Activated CD8-positive, alpha-beta memory T cell treated with anti-CD3 and anti-CD28 coated beads, Interleukin-2, amount 10 ng/mL, durations not matched to agents 7 days and 5 days (primary cell): ENCODE measurements at places on chromosomes 12 and 14. TPM values are rescaled to one million over a fixed set of nuclear protein-coding genes. Genes with fewer than 3 reads are reported as not detected.

DNA sequence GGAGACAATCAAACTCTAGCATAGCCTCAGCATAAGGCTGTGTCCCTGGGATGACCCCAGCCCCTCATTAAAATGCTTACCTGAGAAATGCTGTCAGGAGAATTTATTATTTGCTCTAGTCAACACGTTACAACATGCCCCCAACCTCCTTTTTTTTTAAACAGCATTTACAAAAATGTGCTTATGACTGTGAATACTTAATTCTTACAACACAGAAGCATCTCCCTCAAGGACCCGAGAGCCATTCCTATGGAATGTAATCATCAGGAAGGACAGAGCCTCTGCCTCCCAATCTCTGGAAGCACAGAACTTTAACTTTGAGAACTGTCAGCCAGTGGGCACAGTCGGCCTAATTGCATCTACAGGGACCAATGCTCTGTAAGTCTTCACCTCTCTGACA lies 136.6 kb upstream of the OVCH1 start:
- no peak for DNase-seq

DNA sequence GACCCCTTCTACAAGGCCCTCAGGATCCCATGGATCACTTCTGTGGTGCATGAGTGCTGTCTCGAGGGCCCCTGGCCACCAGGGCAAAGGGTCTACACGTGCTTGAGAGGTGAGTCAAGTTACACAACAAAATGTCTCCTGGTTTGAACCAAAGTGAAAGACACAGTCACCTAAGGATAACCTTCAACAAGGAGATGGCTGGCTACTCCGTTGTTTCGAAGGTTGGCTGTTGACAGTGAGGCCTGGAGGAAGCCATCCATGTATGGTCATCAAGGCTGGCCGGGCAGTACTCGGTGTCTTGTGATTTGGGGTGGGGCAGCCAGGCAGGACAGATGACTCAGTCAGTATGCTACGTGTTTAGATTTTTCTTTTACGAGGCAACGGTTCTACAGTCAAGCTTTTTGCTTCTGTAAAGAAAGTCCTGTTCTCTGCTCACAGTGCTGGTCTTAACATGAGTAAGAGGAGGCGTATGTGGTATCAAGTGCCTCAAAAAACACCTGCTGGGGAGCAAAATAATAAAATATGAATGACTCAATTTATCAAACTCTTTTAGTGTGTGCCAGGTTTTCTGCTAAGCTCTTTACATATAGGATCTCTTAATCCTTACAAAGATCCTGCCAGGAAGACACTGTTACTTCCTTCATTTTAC lies 18.0 kb upstream of the NT5DC3 start:
- no peak for DNase-seq

GRCh38 chr12:55727643-55728185 lies 1.1 kb downstream of the CD63 start:
- no peak for DNase-seq

DNA sequence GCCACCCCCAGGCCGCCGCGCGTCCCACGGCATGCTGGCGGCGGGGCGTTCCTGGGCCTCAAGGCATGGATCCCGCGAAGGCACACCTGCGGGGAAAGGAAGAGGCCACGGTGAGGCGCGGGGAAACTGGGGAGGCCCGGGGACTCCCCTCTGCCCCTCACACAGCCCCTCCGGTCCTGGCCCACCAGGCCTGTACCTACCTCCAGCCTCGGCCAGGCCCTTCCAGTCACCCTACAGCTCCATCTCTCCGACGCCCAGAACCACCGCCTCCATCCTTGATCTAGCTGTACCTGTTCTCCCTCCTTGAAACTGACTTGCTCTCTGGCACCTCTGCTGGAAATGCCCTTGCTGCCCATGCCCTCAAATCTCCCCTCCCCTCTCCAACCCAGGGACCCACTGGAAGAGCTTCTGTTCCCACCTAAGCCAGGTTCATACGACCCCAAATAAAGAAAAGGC lies 1.7 kb downstream of the ANKRD9 start:
- no peak for DNase-seq

DNA sequence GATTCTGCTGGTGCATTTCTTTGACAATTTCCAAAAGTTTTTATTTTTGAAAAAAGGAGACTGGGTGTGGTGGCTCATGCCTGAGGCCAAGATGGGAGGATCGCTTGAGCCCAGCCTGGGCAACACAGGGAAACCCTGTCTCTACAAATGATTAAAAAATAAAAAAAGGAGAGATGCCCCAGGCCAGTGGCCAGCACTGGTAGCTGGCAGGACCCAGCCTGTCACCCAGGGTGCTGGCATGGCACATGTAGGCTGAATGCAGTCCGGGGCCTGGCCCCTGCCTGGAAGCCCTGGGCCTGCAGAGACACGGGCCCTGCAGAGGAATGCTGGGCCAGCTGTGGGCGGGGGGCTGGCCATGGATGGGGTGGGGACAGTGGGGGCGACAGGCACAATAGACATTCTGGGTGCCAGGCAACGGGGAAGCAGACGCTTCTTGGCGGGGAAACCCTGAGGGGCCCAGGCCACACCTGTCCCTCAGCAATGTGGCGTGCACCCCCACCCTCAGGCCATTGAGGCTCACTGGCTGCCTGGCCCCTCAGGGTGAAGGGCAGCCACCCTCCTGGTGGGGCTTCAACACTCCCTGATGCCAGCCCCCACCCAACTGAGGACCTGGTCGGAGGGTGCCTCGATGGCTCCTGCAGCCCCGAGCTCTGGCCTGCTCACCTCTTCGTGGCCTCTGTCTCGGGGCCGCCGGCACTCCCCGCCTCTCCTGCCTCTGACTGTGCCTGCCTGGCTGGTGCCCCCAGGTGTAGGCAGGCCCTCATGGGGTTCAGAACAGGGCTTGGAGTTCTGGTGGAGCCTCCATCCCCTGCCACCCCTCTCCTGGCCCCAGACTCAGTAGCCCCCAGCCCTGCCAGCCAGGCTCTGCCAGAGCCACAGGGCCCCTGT lies 12.1 kb downstream of the TRMT61A start:
- no peak for DNase-seq

GRCh38 chr12:130868412-130868811 lies 3.5 kb upstream of the RAN start:
- DNase-seq, result no peak

DNA sequence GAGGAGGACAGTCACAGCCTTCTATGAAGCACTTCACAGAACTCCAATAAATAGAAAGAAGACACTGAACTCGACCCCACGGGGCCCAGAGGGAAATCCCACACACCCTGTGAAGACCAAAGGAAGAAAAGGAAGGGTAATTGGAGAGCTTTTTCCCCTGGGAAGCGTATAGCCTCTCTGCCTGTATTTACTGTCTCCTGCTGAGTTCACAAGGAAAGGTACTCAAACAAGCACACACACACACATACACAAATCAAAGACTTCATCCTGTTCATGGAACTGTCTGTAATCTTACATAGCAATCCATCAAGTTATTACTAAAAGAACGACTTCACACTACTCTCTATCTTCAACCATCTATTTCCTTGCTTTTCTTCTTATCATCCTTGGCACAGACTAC lies 15.3 kb downstream of the FOXN3 start:
- no peak for DNase-seq

DNA sequence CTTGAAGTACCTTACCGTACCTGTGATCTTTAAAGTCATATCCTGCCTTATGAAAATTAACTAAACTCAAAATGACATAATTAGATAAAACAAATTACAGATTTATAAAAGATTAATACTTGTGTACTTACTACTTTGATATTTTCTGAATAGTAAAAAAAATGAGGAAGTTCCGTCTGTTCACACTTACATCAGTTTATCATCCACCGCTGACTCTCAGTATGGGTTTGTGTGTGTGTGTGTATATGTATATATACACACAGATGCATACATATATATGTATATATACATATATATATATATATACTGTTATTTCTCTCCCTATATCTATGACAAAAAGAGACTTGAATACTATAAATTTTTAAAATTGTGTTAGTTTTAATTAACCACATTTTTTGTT lies 65.0 kb upstream of the MON2 start:
- DNase-seq, result no peak

DNA sequence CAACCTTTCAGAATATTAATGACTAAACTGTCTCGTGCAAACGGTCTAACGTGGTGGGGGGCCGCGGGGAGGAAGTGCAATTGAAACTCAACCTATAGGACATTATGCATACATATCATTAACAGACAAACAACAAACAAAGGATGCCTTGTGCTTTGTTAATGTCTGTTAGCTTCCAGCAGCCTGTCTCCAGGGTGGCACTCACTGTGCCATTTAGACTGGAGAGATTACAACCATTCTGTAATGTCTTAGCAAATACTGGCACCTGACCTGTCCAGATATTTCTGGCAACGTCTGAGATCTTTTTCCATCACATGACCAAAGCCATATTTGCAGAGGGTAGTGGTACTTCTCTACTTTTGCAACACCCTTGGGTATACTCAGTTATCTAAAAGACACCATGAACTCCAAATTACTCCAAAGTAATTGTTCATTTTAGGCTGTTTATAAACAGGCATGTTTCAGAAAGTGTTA lies 11.6 kb downstream of the BHLHE41 start:
- DNase-seq, result no peak

DNA sequence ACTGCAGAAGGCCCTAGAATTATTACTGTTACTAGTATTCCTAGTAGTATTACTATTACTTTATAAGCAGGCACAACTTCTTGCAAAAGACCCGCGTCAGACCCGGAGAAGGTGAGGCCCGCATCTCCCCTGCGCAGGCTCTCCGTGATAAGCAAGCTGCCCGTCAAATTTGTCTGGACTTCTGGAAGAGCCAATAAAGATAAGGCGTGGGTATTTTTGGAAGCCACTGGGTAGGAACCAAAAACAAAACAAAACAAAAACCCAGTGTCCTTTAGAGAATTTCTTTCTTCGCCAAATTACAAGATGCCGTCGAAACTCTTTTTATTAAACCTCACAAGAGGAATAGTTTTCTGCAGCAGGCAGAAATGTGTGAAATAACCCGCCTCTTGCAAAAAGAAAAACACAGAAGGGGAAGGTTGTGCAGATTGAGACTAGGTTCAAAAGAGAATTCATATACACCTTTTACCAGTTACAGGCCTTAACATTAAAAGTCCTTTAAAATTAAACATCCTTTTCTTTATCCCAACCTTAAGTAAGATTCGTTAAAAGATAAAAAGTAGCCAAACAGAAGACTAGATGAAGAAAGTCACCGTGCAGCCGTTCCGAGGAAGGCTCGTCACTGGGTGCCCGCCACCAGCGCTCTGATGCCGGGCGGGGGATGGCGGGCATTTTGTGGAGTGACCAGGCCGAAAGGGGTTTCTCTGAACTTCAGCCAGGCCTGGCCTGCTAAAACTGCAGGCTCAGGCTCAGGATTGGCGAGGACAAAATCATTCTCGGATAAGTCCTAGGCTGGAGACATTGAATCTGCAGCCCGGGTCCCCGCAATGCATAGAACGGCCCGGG lies 1.6 kb downstream of the TBX5 start:
- no peak for DNase-seq

DNA sequence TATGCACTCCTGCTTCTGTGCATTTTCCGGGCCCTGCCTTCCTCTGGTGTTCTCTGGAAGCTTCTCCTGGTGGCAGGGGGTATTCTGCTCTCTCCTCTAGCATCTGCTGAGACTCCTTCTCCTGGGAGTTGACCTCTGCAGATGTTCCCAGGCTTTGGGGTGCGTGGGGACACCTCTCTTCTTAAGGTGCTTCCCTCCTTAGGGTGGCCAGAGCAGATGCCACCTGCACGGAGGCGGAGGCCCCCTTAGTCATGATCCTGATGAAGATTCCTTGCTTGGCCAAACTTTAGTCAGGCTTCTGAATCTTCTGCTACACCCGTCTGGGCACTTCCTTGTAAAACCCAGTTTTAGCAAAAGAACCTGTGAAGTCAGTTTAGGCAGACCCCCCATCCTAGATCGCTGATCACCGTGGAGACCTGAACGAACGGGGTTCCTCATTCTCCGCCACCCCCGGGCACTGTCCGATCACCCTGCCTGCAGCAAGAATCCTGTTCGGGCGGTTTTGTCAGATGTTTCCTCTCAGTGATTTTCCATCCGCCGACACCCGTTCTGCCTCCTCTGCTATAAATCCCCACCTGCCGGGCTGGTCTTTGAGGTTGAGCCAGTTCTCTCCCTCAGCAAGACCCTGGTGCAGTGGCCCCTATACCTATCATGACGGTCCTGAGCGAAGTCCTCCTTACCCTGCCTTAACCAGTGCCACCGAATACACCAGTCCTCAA lies 111.9 kb downstream of the CALM1 start:
- no peak for DNase-seq

DNA sequence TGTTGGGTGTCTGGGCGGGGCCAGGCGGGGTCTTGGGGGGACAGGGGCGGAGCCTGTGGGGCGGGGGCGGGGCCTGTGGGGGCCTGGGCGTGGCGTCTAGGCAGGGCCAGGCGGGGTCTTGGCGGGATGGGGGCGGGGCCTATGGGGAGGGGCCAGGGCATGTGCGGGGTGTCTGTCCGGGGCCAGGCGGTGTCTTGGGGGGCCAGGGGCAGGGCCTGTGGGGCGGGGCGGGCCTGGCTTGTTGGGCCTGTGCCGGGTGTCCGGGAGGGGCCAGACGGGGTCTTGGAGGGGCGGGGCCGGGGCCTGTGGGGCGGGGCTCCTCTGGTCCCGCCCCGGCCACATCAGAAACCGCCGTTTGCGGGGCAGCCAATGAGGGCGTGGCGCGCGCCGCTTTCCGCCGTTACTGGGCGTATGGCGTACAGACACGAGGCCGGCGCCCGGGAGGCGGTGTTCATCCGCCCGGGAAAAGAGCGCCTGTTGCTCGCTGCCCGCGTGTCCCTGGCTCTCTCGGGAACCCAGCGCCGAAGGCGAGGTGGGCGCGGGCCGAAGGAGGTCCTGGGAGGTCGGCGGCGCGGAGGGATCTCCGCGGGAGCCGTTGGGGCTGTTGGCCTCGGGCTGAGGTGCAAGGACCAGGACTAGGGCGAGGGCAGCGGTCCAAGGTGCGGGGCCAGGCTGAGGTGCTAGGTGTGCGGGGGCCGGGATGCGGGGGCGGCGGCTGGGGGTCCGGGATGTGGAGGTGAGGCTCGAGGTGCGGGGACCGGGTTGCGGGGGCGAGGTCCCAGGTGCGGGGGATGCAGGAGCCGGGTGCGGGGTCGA lies at the start of gene PIWIL1:
Gene PIWIL1 (plus strand): TSS at position 400 of the 816 bp plus-strand sequence. CDS start 4,705 bp downstream, outside the sequence.
- no peak for DNase-seq

DNA sequence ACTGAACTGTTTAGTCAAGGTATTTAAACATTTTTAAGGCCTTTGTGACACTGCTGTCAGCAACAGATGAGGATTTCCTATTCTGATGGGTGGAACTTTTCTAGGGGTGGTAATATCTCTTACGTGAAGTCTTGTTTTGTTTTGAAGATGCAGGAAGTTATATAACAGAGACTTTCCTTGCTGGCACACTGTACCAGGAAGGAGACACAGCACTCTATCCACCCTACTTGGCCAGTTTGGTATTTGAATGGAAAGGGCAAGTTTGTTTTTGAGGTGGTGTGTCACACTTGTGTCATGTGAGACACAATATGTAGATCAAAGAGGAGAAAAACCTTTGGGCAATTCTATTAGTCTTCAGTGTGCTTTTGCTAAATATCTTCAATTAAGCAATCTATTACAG lies 51.6 kb upstream of the SRP54 start:
- no peak for DNase-seq

MSI1 gene
- 0.07 TPM for total RNA-seq

UBE2N gene
- 166 TPM for total RNA-seq

CIROP gene
- total RNA-seq, result not detected

KRT83 gene
- total RNA-seq, result not detected

DGLUCY gene
- 113 TPM for total RNA-seq

DCAF4 gene
- total RNA-seq, result 23.1 TPM

SOCS2 gene
- 24.6 TPM for total RNA-seq
